ENCODE measurements at places on chromosomes 6 and 20.

DNA sequence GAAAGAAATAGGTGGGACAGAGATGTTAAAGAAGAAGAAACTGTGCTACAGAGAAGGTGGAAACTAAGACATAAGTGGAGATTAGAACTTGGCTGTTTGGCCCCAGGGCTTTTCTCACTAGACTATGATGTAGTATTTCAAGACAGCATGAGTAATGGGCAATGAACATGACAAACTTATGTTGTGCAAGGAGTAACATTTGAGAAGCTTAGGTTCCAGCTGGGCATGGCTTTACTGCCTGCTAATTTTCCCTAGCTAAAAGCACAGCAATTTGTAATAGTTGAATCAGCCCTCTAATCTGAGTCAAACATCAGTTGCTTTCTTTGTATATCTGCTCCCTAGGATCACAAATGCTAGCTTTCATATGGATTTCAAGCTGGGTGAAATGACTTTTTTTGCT lies 294.3 kb upstream of the BMP2 start:
- DNase-seq, result no peak

GRCh38 chr20:62011403-62011790 lies 54.3 kb downstream of the TAF4 start:
- DNase-seq, result no peak

DNA sequence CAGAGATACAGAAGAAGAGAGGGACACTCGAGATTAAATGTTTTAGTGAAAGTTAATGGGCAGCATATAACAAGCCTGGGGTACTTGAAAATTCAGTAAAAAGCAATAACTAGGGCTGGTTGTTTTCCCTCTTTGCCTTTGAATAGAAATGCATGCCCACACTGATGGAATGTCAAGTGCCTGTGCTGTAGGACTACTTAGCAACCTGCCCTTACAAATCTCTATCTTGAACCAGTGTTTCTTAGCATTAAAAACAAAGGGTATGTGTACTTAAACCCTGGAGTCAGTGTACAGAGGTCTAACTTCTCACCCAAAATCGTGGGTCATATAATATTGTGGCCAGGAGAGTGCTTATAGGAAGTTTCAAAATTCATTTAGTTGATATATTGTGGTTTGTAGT lies 37.1 kb downstream of the RNF144B start:
- no peak for DNase-seq

GRCh38 chr6:105161421-105161820 lies 18.4 kb downstream of the POPDC3 start:
- DNase-seq, result no peak

All from NCI-H524 (cell line).